ENCODE measurements at places on chromosomes 4 and X.
A peak's percentile ranks its signal among the peaks of the same experiment; 100 is the strongest.

DNA sequence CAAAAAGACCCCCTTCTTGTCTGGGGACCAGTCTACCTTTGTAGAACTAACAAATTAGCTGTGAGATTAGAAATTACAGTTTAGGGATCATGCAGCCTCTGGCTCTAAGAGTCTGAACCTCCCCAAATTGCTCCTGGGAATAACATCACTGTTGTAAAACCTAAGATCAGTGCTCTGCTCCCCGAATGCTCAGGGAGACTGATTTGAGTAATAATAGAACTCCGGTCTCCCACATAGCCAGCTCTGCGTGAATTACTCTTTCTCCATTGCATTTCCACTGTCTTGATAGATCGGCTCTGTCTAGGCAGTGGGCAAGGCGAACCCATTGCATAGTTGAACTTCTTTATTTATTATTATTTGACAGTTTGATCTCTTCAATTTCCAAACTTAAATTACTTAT lies 160.8 kb upstream of the VCX3A start:
- no peak for ATAC-seq
- H3K36me3 ChIP-seq, result no peaks in the 10 kb centered on the region
- H3K27me3 ChIP-seq, result no peaks in the 10 kb centered on the region
- H3K27ac ChIP-seq, result no peak overlapping the region
- no peaks in the 10 kb centered on the region for H3K4me1 ChIP-seq
- H3K4me3 ChIP-seq, result no peak overlapping the region

DNA sequence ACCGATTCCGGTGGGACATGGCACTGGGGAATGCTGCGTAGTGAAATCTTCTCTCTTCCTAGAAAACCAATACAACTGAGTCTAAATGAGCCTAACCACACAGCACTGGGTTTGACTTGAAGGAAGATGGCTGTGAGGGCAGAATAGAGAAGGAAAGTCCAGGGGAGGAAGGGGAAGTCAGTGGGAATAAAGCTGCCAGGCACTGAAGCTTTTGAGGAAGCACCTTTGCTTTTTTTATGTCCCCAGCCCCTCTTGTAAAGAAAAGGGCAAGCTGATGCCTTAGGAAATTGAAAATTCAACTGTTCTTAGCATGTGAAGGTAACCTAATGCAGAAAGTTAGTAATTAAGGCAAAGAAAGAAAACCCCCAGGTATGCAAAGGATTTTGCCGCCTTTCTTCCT lies 20.6 kb downstream of the MED28 start:
- no peak for ATAC-seq
- H3K27ac ChIP-seq, result peak overlapping the region; percentile 6
- no peaks in the 10 kb centered on the region for H3K27me3 ChIP-seq
- no peak overlapping the region for H3K4me3 ChIP-seq
- no peaks in the 10 kb centered on the region for H3K4me1 ChIP-seq

- no peaks in the 10 kb centered on the region for H3K36me3 ChIP-seq
- no peaks in the 10 kb centered on the region for H3K4me1 ChIP-seq
- H3K27me3 ChIP-seq, result peaks cover 23% of the 10 kb centered on the region
- H3K27ac ChIP-seq, result no peak overlapping the region
- H3K4me3 ChIP-seq, result no peak overlapping the region
- ATAC-seq, result no peak
Observed at GRCh38 chr4:8589336-8589735, 3.2 kb upstream of the CPZ start.

- peaks cover 9% of the 10 kb centered on the region for H3K4me1 ChIP-seq
- H3K36me3 ChIP-seq, result no peaks in the 10 kb centered on the region
- ATAC-seq, result no peak
- H3K4me3 ChIP-seq, result no peak overlapping the region
Observed at GRCh38 chr4:69764311-69764710, 3.9 kb upstream of the SULT1B1 start.

DNA sequence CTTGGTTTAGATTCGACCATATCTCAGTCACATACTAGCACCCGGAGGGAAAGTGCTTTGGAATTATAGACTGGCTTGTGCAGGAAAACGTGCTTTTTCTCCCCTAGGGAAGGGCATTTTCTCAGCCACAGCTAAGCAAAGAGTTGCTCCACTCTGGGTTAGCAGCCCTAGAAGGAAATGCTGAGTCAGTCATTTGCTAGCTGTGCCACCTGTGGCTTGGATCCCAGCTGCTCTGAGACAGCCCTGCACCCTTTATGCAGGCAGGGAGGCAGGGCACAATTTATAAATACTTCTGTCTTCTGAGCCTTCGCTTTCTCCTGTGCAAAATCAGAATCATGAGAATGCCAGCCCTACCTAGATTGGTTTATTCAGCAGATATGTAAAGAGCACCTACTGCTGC lies 1.3 kb upstream of the USP51 start:
- no peak for ATAC-seq
- no peak overlapping the region for H3K4me3 ChIP-seq
- H3K36me3 ChIP-seq, result no peaks in the 10 kb centered on the region
- no peak overlapping the region for H3K27ac ChIP-seq
- no peaks in the 10 kb centered on the region for H3K27me3 ChIP-seq
- H3K4me1 ChIP-seq, result no peaks in the 10 kb centered on the region
